Progenitor cell of endocrine pancreas (in vitro differentiated cells): ENCODE measurements at places on chromosomes 12 and 14.

GRCh38 chr12:131441060-131441396 lies 269.9 kb upstream of the SFSWAP start:
- DNase-seq, result no peak

DNA sequence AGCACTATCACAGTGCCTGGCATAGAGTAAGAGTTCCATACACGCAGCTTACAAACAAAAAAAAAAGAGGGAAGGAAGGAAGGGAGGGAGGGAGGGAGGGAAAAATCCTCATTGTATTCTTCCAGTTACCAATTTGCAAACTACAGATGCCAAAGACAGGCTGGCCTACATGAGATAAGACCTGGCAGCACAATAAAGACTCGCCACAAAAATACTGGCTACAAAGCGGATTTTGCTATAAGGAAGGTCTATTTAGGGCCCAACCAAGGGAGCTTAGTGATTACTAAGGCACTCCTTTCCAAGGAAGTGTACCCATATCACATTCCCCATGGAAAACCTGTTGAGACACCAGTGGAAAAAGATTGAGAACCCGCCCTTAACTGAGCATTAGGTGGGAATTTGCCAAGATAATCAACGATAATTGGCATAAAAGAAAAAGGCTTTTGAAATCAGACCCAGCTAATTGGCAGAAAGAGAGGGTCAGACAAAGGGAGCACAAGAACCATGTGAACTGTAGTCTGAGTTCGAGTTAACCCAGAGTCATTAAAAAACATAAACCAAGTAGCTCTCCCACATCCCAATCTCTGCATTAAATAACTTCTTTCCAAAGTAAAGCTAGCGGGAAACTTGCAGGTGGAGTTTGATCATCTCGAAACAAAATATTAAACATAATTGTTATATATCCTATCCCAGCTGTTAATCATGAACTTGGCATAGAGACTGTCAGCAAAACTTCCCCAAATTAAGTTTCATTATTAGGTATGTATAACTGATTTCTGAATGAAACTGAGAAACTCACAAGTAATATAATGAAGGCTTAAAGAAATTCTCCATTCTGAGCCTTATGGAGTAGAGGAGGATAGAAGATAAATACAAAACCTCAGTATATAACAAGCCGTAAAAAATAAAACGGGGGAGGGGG lies 50.1 kb downstream of the PHLDA1 start:
- no peak for DNase-seq

GRCh38 chr14:31867570-31867969 lies 209.5 kb upstream of the ARHGAP5 start:
- DNase-seq, result no peak

- DNase-seq, result no peak
Measured at GRCh38 chr12:34338751-34339150, 316.5 kb downstream of the ALG10 start.

- no peak for DNase-seq
Measured at GRCh38 chr12:131725503-131725902, 14.6 kb downstream of the SFSWAP start.

GRCh38 chr14:54893151-54893760 lies 9.4 kb downstream of the GCH1 start:
- no peak for DNase-seq

DNA sequence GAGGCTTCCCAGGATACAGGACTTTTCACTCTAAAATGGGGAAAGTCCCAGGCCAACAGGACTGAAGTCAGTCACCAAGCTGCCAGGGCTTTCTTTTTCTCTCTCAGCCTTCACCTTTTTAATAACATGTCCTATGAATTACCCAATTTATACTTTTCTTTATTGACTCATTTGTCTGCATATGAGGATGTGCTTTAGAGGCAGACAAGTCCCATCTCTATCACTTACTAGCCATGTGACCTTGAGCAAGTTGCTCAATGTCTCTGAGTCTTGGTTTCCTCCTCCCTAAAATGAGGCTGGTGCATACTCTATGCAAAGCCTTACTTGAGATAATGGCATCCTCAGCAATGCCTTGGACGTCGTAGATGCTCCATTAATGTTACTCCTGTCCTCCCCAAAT lies 98.1 kb upstream of the TMPO start:
- DNase-seq, result no peak

DNA sequence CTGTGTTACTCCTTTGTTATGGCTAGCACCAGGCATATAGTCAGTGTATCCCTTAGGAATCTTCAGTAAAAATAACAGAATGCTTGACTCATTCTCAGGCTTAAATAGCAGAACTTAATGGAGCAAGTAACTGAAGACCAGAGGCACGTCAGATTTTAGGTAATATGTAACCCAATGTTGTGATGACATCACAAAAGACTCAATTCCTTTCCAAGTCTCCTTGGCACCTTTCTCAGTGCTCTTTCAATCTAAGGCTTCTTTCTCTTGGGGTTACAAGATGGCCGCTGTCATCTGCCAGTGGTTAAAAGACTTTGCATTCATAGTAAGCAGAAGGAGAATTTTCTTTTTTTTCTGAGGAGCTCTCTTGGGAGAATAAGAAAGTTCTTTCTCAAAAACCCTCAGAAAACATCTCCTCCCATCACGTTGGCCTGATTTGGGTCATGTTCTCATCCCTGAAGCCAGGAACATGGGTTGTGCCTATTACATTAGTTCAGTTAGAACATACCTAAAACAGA lies 33.4 kb upstream of the DCN start:
- no peak for DNase-seq
